Stimulated activated CD4-positive, alpha-beta T cell treated with anti-CD3 and anti-CD28 coated beads, Interleukin-12 subunit alpha, Interleukin-12 subunit beta, amount 100 ng/mL, for 4 hours (primary cell): ENCODE measurements at places on chromosomes 2 and 18.

- DNase-seq: peak; percentile 41
These were observed 852 bp downstream of the POLI start for GRCh38 chr18:54269893-54270844.

DNA sequence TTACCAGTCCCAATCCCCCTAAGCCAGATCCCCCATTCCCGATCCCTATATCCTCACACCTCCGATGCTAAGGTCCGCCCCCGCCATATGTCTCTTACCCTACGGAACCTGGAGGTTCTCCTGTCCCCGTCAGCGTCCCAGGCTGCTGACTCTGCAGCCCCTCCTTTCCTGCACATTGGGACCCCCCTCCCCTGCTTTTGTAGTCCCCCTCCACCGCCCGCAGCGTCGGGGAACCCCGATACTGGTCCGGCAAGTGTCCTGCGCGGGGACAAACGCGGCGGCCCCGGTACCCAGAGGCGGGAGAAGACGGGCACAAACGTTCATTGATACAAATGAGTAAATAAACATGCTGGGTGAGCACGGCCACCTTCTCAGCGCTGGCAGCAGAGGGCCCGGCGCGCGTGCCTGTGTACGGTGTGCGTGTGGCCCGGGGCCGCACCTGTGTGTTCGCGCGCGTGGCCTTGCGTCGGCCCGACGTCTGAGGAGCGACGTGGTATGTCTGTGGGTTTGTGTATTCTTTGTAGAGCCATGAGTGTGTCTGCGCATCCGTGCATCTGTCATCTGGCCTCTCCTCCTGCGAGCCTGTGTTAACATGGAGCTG lies 2.0 kb upstream of the CYP26B1 start:
- no peak for DNase-seq

- no peak for DNase-seq
These were observed 265.7 kb upstream of the ZC3H15 start for GRCh38 chr2:186220409-186220808.

DNA sequence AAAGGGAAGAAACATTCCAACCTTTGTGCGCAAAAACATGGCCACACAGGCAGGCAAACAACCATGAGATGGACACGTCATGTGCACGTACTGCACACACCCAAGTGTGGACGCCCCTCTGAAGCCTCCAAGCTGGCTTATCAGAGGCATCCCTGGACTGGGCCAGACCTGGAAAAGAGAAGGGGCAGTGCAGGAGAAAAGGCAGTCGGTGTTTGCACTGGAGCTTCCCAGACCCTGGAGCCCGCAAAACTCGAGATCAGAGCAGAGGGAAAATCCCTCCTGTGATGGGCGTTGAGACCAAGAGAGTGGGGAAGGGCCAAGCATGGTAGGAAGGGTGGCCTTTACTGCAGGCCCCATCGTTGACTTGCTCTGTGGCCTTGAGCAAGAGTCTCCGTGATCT lies 269.5 kb downstream of the CYRIA start:
- no peak for DNase-seq

DNA sequence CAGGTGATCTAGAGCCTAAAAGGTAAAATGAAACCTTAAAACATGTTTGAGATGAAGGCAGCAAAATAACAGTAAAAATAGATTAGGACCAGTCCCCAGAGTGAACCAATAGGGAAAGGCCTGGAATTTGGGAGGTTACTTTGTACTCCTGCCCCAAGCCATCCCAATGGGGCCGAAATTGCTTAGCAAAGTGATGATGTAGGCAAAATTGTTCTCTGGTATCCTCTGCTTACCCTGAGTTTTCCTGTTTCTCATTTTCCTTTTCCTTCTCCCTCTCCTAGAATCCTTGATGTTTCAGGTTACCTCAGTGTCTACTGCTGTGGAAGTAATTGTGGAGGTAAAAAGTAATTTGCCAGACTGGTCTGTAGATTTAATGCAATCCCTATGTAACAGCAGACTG lies 92.9 kb downstream of the TRABD2A start:
- DNase-seq: no peak

GRCh38 chr2:61604433-61604832 lies 66.3 kb upstream of the XPO1 start:
- DNase-seq: no peak

- no peak for DNase-seq
These were observed 51.6 kb downstream of the BMP10 start for GRCh38 chr2:68819556-68819955.

DNA sequence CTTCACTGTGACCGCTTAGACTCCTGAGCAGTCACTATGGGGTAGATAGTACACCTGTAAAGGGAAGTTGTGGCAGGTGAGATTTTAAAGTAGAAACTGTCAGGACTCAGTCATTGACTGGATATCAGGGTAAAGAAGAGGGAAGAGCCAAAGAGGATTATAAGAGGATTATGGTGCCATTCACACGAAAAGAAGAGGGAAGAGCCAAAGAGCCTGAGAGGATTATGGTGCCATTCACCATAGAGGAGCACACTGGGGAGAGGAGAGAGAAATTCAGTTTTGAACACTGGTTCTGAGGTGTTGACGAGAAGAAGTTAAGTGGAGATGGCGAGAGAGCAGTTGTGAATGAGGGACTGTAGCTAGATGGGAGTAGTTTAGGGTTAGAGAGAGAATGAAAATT lies 16.9 kb upstream of the KCNJ13 start:
- no peak for DNase-seq

DNA sequence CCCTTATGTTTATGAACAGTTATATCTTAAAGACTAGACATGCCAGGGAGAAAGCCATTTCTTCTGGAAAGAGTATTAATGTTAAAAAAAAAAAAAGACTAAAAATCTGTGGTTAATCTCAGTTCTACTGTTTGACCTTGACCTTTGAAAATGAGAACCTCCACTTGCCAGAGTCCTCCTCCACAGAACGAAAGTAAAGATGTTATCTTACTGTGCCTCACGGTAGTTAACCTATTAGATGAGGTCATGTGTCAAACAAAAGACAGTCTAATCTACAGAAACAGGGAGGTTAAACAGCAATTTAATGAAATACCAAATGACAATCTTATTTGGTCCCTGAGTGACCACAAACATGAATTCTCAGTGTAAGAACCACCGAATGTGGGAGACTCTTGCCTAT lies 51.2 kb downstream of the SLC14A2 start:
- no peak for DNase-seq

- no peak for DNase-seq
These were observed 28.4 kb upstream of the PUM2 start for GRCh38 chr2:20378891-20379519.

DNA sequence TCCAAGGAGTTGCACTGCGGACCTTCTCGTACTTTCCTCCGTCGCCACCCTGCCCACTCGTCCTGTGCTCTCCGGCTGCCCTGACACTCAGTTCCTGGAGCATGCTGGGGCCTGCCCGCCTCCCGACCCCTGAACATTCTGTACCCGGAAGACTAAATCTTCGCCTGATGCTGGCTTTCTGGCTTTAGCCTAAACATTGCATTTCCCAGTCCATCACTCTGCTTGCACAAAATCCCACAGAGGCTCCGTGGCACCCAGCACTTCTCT lies 550 bp upstream of the SFXN5 start:
- DNase-seq: no peak

GRCh38 chr2:168920504-168921157 lies 19.5 kb downstream of the G6PC2 start:
- no peak for DNase-seq

GRCh38 chr2:77161009-77161408 lies 361.2 kb downstream of the LRRTM4 start:
- no peak for DNase-seq

- no peak for DNase-seq
These were observed 163.6 kb upstream of the SIX2 start for GRCh38 chr2:45172760-45173392.

- no peak for DNase-seq
These were observed 48.1 kb downstream of the NUP35 start for GRCh38 chr2:183172220-183172887.

- no peak for DNase-seq
These were observed 562.8 kb upstream of the SALL3 start for GRCh38 chr18:78416853-78417252.

DNA sequence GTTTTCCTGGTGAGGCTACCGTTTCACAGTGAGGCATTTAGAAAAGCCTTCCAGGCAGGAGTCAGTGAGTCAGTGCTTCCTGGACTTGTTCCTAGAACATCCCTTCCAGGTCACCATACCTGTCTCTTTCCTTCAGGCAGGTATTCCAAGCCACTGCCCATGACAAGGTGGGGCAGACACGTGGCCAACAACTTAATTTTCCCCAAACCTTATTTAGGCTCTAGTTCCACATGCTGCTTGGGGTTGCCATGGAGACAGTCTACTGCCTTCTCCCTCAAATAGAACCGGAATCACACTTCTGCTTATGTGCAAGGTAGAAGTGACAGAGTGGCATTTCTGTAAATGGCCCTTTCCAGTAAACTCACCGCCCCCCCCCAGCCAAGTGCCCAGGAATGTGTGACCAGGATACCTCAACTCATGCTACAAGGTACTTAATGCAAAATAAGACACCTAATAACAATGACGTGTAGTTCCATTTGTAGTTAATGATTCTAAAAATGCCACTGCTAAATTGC lies 258.3 kb downstream of the PRKCE start:
- no peak for DNase-seq

GRCh38 chr2:68745006-68745405 lies 10.4 kb downstream of the ARHGAP25 start:
- no peak for DNase-seq

DNA sequence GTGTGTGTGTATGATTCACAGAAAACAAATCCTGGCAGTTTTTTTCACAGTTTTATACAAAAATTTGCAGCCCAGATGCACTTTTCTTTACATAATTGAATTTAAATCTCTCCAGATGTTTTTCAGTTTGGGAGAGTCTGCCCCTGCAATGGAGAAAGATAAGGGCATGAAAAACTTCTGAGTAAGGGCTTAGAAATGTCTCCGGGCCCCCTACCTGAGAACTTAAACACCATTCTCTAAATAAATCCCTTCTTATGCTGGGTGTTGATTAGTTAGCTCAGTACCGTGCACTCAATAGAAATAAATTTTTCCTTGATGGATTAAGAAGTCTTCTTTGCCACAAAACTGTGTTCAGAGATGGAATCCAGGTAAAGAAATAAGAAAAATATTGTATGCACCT lies 64.5 kb downstream of the DPP4 start:
- no peak for DNase-seq

- no peak for DNase-seq
These were observed 125.2 kb downstream of the UBE2E3 start for GRCh38 chr2:181105562-181105961.

GRCh38 chr2:18548621-18549020 lies 11.8 kb downstream of the RDH14 start:
- no peak for DNase-seq

DNA sequence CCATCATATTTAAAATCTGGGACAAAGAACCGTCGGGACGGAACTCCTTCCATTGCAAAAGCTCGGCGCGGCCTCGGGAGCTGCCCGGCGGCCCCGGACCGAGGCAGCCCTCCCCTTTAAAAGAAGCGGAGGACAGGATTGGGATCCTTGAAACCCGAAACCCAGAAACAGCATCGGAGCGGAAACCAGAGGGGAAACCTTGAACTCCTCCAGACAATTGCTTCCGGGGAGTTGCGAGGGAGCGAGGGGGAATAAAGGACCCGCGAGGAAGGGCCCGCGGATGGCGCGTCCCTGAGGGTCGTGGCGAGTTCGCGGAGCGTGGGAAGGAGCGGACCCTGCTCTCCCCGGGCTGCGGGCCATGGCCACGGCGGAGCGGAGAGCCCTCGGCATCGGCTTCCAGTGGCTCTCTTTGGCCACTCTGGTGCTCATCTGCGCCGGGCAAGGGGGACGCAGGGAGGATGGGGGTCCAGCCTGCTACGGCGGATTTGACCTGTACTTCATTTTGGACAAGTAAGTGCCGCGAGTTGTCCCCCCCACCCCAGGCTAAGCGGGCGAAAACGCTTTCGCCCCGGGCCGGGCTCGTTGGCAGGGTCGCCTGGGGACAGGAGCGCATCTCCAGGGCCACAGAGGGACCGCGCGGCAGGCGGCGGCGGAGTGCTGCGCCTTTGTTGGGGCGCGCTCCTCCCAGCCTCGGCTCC lies at the start of gene ANTXR1:
ANTXR1 (plus strand) TSS at position 38 of the 698 bp plus-strand sequence; CDS start at position 359, 321 bp downstream.
- peak; percentile 3 for DNase-seq

GRCh38 chr2:24115057-24115456 lies 8.1 kb downstream of the PFN4 start:
- no peak for DNase-seq

DNA sequence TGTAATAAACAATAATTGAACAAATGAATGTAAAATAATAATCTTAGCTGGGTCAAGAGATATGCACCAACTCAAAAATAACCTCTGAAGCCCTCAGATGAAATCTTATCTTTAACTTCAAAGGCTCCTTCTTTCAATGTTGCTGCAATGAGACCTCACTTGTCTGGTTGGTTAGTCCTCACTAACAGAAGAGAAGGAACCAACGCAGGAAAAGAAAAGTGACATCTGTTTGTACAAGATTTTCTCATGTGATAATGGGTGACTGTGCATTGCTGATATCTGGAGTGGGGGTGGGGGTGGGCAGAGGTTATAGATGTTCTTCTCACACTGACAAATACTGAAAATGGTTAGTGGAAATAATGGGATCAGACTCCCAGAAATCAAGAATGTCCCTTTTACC lies 2.6 kb downstream of the SCN7A start:
- DNase-seq: no peak
